ENCODE measurements at places on chromosomes 11 and 22.

DNA sequence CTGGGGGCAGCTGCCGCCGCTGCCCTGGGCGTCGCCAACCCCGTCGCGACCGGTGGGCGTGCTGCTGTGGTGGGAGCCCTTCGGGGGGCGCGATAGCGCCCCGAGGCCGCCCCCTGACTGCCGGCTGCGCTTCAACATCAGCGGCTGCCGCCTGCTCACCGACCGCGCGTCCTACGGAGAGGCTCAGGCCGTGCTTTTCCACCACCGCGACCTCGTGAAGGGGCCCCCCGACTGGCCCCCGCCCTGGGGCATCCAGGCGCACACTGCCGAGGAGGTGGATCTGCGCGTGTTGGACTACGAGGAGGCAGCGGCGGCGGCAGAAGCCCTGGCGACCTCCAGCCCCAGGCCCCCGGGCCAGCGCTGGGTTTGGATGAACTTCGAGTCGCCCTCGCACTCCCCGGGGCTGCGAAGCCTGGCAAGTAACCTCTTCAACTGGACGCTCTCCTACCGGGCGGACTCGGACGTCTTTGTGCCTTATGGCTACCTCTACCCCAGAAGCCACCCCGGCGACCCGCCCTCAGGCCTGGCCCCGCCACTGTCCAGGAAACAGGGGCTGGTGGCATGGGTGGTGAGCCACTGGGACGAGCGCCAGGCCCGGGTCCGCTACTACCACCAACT, 1.0 kb downstream of the FUT4 start:
- DNase-seq, result no peak

- no peak for DNase-seq
Measured at GRCh38 chr11:5719703-5720495, 16.3 kb upstream of the OR56B1 start.

- peak; percentile 37 for DNase-seq
Measured at GRCh38 chr11:125263268-125263790, 98.8 kb downstream of the PKNOX2 start.

DNA sequence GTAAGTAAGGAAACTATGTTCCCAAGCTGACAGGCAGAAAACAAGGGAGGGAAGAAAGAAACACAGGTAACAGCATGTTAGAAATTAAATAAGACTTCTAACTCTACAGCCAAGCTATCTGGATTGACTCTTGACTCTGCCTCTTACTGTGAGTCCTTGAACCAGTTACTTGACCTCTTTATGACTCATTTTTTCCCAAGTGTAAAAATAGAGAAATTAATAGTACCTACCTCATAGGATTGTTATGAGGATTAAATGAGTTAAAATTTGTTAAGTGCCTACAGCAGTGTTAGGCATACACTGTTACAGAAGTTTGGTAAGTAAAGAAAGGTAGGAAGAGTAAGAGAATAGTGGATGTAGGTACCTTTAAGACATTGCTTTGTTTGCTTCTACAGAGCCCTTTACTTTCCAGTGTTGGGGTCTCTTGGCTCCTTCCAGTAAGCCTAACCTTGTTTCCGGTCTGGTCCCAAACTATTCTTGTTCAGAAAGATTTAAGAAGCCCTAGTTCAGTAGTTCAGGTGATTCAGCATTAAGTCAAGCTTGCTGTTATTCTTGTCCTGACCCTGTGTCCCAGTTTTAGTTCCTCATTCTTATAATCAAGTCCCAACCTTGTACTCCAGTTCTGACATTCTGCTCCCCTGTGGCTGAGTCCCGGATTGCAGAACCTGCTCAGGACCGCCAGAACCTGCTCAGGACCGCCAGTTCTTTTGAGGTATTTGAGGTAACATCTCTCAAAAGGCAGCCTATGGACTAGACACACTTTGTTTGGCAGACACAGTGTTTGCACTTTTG, 963.4 kb upstream of the CCDC90B start:
- no peak for DNase-seq

- DNase-seq, result no peak
Measured at GRCh38 chr22:19350947-19351346, 59.4 kb upstream of the CLTCL1 start.

Data from thoracic aorta (tissue), 2 donors.